ENCODE measurements at places on chromosomes 12 and 14.

DNA sequence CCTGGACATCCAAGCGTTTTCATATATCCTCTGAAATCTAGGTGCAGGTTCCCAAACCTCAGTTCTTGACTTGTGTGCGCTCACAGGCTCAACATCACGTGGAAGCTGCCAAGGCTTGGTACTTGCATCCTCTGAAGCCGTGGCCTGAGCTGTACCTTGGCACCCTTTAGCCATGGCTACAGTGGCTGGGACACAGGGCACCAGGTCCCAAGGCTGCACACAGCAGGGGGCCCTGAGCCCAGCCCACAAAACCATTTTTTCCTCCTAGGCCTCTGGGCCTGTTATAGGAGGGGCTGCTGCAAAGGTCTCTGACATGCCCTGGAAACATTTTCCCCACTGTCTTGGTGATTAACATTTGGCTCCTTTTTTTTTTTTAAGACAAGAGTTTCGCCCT lies 11.6 kb upstream of the FAM177A1 start:
- DNase-seq = no peak

DNA sequence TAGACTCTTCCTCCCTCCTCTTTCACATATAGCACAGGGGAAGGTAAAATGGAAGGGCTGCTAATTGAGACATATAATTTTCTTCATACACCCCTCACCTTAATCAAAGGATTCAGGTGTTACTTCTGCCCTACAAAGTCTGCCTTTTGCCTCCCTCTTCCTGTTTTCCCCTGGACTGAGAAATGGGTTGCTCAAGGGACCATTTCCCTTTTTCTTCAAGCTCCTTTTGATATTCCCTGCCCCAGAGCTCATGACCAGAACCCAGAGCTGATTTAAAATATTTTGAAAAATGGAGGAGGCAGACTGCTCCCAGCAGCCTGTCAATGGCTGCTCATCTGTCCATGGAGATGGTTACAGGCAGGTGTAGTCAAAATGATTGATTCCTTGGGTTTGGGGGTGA lies 6.3 kb upstream of the PIP4K2C start:
- no peak for DNase-seq

DNA sequence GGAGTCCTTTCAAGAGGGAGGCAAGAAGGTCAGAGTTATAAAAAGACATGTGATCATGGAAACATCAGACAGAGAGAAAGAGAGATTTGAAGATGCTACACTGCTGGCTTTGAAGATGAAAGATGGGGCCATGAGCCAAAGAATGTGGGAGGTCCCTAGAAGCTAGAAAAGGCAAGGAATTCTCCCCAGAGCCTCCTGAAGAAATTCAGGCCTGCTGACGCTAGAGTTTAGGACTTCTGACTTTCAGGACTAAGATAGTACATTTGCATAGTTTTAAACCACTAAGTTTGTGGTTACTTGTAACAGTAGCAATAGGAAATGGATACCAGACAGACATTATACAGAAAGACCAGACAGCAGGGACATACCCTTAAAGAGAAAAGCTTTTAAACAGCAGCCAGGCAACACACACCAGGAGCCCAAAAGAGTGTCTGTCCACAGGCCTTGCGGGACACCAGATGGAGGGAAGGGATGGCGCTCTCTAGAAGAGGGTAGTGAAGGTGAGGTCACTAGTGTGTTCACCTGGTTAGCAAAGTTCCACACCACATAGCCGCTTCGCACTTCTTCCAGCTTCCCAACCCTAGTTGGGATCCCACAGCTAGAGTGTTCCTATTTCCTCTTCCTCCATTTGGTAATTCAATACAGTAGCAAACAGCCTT lies 29.7 kb upstream of the CEBPE start:
- DNase-seq = no peak

- no peak for DNase-seq
Measured at GRCh38 chr14:77372304-77372841, 4.5 kb downstream of the TMED8 start.

- no peak for DNase-seq
Measured at GRCh38 chr12:86660488-86661147, 404.4 kb upstream of the MGAT4C start.

DNA sequence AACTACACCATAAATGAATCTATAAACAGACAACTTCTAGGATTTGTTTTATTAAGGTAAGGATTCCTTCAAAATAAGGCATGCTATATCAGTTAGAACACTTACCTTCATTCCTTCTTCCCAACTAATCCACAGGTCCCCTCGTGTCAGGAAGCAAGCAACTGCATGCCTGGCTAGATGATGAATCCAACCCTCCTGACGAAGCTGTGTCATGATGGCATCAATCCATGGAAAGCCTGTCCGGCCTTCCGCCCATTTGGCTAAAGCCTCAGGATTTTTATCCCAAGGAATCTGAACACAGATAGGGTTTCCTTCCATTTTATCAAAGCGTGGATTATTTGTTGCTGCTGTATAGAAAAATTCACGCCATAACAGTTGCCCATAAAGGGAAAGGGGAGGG lies 12.5 kb upstream of the MTERF2 start:
- DNase-seq = no peak

DNA sequence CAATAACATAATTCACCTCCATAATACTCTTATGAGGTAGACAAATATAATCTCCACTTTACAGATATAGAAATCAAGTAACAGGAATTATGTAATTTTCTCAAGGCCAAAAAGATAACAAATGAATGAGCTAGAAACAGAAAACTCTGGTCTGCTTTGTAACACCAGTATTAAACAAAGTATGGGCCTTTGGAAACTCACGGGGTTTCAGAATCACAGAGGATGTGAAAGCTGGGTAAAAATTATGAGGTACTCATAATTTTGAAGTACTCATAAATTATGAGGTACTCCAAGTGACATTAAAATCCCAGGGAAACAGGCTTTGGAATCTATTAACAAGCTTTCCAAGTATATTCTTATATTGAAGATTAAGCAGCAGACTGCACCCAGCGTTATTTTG lies 140.2 kb downstream of the MED13L start:
- no peak for DNase-seq

DNA sequence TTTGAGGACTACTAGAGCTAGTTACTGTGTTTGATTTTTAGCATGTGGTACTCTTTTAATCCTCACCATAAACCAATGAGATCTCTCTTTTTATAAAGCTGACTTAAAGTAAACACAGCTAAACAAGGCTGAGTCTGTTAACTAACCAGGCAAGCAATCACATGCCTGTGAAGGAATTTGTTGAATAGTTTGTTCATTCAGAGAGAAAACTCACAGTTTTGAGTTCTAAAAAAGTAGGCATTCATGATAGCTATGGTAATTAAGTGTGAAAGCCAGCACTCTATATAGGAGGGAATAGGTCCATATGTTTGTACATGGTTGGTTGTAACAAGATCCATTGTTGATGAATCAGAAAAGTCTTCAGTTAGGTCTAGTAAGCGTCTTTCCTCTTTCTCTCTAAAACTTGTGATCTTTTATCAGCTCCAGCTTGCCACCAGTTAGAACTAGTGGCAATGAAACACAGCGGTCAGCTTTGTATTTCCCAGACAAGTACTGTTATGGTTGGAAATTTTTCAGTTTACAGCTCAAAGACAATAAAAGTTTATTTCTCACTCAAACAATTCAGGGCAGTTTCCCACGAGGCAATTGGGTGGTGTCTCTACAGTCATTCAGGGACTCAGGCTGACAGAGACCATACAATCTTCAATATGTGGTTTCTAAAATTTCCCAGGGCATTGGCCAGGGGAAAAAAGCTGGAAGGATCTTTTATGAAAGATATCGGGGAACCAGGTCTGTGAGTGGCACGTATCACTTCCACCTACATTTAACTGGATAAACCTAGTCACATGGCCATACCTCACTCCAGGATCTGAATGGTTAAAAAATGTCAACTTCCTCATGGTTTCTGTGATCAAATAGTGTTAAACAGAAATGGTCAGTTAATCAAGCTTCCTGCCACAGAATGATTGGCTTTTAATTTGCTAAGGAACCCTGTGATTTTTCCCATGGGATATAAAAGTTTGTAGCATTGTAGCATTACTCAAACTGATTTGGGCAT lies 203.1 kb downstream of the KIF21A start:
- DNase-seq = no peak

GRCh38 chr14:88831284-88831683 lies 6.8 kb downstream of the TTC8 start:
- no peak for DNase-seq

GRCh38 chr12:128667193-128667592 lies 156.6 kb downstream of the SLC15A4 start:
- no peak for DNase-seq

DNA sequence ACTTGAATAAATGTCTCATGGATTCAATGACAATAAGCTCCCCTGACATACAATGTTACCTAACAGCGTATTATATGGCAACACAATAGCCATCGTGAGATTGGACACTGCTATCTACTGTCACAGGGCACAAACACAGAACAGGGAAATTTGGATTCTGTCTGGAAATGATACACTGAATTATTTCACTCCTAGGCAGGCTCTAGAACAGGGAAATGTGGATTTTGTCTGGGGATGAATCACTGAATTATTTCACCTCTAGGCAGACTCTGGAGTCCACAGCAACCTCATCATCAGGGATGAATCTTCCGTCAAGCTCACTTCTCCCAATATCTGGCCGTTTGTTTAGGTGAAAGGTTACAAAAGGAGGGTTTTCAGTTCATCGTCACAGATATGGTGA lies 288.8 kb downstream of the TMEM132D start:
- DNase-seq = no peak

GRCh38 chr12:100755186-100755585 lies 39.4 kb upstream of the ANO4 start:
- no peak for DNase-seq

DNA sequence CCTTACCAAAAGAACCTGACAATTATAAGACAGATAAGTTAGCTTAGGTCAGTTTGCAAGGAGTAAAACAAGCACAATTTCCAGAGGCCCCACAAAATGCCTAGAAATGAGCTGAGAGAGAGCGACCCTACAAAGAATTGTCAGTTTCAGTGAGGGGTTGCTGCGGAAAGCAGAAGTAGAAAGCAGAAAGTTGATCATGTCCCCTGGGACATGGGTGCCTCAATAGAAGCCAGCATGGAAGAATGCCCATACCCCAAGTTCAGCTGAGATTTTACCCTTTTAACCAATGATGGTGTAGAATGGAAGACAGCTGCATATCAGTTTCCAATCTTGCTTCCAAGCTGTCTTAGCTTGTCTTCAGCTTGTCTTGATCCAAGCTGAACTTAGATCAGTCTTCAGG lies 21.8 kb upstream of the CRY1 start:
- no peak for DNase-seq

DNA sequence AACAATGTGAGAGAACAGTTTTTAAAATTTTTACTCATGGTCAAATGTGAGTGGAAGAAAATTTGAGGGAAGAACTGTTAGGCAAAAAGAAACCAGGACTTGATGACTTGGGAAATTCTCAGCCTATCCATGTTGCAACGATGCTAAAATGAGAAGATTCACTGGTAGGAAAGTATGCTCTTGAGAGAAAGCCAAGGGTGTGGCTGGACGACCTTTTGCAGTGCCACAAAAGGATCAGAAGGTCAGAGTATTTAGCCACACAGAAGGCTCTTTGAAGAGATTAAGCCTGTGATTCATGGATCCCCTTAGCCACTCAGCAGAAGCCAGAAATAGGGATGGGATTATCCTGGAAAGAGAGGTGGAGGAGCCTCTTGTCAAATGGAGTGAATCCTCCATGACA lies 336.8 kb downstream of the LRIG3 start:
- DNase-seq = no peak

DNA sequence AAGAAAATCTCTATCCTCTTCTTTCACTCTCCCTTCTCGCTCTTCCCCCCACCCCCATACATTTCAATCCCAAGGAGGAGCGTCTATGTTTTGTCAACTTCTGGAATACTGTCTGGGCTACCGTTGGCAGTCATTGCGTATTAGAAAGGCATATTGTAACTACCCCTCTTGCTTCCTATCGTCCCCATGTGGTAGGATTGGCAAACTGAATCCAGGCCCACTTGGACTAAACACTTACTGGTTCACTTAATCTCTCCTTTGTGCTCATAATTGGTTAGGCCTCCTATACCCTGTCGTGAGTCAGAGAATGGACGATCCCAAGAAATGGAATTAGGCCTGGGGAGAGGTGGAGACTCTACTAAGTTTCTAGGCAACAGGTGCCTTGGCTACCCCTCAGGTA lies 68.8 kb upstream of the SLC8A3 start:
- DNase-seq = peak; percentile 22

GRCh38 chr12:105278043-105278697 lies 42.2 kb upstream of the APPL2 start:
- no peak for DNase-seq

- no peak for DNase-seq
Measured at GRCh38 chr12:2462087-2462486, 332.7 kb upstream of the FKBP4 start.

DNA sequence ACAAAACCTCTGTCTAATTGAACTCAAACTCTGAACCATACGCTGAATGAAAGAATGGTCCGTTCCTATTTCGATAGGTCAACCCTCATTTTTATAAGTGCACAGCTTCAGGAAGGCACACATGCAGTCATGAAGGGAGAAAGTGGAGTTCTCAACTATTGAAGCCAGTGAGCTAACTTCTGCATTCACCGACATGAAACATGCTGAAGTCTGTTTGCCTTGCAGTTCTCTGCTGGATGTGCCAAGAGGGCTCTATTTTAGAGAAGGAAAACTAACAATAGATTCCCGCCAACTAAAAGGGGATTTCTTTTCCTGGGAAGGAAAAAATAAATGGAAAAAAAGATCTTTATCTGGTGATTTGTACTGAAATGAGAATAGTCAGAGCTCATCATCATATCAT lies 191.0 kb upstream of the PLEKHG7 start:
- DNase-seq = no peak

DNA sequence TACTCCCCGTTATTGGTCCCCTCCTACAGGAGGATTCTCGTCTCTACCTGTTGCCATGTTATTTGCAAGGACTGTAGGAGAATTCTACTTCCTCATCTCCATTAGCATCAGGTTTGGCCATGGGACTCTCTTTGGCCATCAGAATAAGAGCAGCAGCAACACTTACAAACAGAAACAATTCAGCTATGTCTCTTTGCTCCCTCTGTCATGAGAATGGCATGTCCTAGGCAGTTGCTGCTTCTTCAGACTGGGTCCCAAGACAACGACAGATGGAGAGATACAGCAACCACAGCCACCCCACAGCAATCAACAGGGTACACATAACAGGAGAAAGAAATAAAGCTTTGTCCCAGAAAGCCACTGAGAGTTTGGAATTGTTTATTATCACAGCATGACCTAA lies 19.7 kb downstream of the SLC41A2 start:
- no peak for DNase-seq

- DNase-seq = no peak
Measured at GRCh38 chr12:15856097-15856982, 25.8 kb upstream of the STRAP start.

DNA sequence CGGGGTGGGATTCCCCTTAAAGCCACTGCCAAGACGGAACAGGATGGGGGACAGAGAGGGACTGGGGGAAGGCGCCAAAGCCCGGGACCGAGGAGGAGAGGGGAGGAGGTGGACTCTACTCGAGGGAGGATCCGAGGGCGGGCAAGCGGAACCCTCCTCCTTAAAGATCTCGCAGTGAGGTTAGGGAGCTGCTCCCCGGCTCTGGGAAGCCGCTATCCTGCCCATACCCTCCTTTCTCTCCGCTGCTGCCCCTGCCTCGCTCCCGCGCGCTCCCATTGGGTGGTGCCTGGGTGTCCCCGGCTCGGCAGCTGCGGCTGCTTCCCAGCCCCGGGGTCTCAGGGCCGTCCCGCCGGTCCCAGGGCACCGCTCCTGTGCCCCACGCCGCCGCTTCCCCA lies 16.4 kb downstream of the KRT18 start:
- DNase-seq = no peak

Measured in HuH-7.5 (cell line).